ENCODE measurements at places on chromosomes 4 and X.

GRCh38 chrX:97358941-97359340 lies 475.2 kb downstream of the RPA4 start:
- no peak for DNase-seq

- DNase-seq, result no peak
Observed at GRCh38 chr4:118743867-118744266, 58.7 kb downstream of the METTL14 start.

- DNase-seq, result no peak
Observed at GRCh38 chr4:95510145-95510544, 38.6 kb downstream of the UNC5C start.

- no peak for DNase-seq
Observed at GRCh38 chrX:124737771-124738170, 391.4 kb downstream of the SH2D1A start.

- DNase-seq, result no peak
Observed at GRCh38 chr4:112633477-112634235, 3.1 kb downstream of the ZGRF1 start.

DNA sequence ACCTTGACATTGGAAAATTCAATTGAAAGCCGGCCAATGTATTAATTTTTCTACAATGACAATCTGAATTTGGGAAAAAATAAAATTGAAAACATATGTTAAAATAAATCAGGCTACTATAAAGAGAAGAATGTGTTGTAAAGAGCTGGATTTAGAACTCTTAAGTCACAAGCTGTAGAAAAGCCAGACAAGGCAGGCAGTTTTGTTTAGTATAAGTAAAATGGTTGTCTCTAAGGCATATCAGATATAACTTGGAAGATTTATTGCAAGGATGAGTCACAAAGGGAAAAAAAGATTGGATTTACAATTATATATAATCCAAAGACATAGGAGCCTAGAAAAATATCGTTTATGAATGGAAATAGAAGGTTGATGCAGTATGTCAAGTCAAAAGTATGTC lies 549.1 kb upstream of the EPHA5 start:
- DNase-seq, result no peak

DNA sequence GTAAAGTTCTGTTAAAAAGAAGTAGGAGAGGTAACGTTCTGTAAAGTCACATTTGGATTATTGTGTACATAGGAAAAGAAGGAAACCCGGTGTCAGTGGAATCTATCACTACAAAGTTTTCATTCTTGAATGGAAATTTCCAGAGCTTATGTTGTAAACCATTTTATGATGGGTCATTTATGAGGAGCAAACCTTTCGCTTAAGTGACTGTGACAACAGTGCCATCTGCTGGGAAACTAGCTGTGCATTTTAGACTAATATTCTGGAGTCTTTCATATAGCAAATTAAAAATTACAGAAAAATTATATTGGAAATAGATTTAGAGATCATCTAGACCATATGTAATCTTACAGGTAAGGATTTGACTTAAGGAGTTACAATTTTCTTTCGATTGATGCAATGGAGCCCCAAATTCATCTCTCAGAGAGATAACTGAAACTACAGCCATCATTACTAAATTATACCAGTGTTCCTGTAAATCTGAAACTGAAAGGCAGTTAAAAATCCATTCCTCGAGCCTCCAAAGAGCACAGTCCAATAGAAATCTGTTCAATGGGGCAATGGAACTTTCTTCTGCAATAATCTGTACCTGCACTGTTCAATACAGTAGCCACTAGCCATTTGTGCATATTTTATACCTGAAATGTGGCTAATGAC lies 26.9 kb downstream of the ASB9 start:
- no peak for DNase-seq

DNA sequence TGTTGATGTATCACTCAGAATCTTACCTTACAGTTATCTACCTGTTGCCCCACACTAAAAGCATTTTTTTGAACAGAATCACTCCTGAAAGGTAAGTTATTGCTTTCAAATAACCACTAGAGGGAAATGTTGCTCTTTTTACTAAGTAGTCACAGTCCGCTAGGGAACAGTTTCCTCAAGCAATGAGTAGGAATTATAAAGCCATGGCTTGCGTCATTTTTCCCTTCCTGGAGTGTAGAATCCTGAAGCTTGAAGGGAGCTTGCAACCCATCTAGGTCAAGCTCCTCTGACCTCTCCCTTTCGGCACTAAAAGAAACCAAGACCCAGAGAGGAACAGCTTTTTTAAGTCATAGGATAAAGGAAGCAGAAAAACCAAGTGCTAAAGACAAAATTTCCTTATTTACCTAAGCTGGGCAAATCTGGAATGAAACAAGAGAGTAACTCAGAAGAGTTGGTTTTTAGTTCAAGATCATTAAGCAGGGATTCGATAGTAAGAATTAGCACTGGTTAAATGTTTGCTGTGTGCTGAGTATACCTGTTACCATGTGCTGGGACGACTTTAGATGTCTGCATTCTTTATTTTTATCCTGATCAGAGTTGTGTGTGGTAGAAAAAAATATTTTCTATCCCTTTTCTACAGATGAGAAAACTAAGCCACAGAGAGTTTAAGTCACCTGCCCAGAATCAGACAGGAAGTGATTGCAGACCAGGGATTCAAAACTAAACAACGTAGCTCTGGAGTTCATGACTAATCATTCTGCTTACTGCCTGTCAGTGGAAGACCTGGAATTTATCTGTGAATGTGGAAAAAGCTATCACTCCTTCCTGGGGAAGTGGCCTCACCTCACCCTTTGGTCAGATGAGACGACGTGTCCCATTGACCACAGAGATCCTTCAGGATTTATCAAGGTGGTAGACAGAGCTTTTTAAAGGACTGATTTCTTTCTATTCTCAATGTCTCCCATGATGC lies 631.5 kb downstream of the RAB28 start:
- no peak for DNase-seq

DNA sequence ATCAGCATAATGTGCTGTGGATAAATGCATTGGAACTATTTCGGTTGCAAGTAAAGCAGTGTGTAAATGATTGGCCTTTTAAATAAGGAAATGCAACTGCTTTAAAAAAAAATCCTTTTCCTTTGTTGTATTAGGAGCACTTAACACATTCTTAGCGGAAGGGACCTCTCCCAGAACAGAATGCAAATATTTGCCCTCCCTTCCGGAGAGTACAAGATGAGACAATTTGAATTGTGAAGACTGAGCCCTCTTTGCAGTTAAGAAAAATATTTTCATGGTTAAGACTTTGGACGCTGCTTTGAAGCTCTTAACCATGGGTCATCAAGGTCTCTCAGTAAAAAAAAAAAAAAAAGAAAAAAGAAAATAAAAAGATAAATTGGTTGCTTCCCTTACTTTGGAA lies 9.5 kb upstream of the NOX1 start:
- no peak for DNase-seq

- DNase-seq, result no peak
Observed at GRCh38 chr4:22477136-22477812, 38.6 kb downstream of the ADGRA3 start.

DNA sequence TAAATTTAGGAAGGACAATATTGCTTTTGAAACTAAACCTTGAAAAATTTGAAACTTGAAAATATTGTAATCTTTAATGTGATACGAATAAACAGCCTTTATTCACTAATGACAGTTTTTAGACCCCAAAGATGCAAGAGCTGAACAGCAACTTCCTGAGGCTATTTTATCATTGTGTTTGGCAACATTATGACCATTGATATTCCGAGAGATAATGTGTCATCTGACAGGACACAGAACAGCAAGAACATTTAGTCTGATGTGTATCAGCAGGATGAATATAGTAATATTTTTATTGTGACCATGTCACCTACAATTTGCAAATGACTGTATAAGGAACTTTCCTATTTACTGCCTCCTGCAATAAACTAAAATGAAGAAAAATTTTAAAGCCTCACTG lies 316.0 kb downstream of the ADAM29 start:
- DNase-seq, result no peak

- no peak for DNase-seq
Observed at GRCh38 chr4:1759170-1759817, 33.8 kb upstream of the FGFR3 start.

DNA sequence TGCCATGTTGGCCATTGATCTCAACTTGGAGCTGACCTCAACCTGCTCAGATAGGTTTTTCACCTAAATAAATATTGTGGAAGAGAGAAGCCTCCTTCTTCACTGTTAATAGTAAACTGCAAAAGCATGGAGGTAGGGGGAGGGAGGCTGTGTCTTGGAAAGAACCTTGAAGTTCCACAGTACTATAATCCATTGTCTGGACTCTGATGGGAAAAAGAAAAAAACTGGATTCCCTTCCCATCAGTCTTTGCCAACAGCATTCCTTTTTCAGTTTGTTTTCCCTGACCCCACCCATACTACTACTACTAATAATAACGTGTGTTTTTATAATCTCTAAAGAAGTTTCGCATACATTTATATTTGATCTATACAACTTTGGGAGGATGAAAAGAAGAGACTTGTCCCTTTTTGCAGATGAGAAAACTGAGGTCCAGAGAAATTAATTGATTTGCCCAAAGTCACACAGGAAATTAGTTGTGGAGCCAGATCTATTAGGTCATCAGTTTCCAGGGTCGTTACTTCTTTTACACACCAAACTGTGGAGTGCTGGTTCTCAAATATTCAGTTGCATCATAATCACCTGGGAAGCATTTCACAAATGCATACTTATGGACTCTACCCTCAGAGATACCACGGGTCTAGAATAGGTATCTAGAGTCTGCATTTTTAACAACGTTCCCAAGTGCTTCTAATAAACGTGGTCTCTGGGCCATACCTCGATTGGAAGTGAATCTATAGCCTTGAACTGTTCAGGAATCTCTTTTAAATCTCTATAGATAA lies 59.1 kb downstream of the LUZP4 start:
- no peak for DNase-seq
